ENCODE measurements at places on chromosomes 11 and 22. TPM values are rescaled to one million over a fixed set of nuclear protein-coding genes. Genes with fewer than 3 reads are reported as not detected.

NELL1 gene
- not detected for total RNA-seq

ACCS gene
- 8.2 TPM for total RNA-seq

- no peaks in the 10 kb centered on the region for H3K27me3 ChIP-seq
- H3K4me3 ChIP-seq, result no peak overlapping the region
- H3K27ac ChIP-seq, result no peak overlapping the region
Observed at GRCh38 chr11:103714246-103714645, 322.2 kb upstream of the DDI1 start.

RIMBP3C gene
- 0.50 TPM for total RNA-seq

- no peak for DNase-seq
- H3K36me3 ChIP-seq, result peaks cover 6% of the 10 kb centered on the region
- no peak overlapping the region for H3K4me3 ChIP-seq
- H3K4me1 ChIP-seq, result peaks cover 31% of the 10 kb centered on the region
- no peaks in the 10 kb centered on the region for H3K27me3 ChIP-seq
Observed at GRCh38 chr11:12116425-12117032, 6.1 kb downstream of the MICAL2 start.

DNA sequence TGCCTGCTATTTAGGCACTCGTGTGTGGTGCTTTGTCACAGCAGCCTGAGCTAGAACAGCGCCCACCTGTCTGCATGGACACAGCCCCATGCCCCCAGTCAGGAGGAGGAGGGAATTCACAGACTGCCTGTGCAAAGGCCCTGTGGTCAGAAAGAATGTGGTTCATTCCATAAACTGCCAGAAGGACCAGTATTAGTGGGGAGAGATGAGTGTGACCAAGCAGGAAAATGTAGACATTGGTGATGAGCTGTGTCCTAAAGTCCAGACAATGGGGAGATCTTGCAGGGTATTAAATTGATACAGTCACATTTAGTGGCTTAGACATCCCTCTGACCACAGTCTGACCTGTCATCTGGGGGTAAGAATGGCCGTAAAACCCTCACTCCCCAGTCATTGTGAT lies 83.7 kb upstream of the LINC01488 start:
- peak; percentile 19 for DNase-seq
- H3K4me1 ChIP-seq, result peaks cover 4% of the 10 kb centered on the region
- no peaks in the 10 kb centered on the region for H3K36me3 ChIP-seq
- H3K27me3 ChIP-seq, result no peaks in the 10 kb centered on the region

DNA sequence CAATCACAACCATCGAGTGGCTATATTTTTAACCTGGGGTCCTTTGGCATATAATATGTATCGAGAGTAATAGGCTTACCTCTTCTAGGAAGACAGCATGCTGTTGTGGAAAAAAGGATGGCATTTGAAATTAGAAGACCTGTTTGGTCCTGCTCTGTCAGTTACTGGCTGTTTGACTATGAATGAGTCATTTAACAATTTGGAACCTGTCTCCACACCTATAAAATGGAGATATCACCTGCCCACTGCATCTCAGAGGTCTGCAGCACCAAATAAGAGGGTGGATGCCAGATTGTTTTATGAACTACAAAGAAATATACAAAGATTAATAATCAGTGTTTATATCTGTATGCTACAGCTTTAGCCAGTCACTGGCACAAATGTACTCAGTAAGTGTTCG lies 60.8 kb downstream of the SLC25A17 start:
- no peaks in the 10 kb centered on the region for H3K4me1 ChIP-seq
- H3K27me3 ChIP-seq, result no peaks in the 10 kb centered on the region
- DNase-seq, result no peak
- H3K36me3 ChIP-seq, result no peaks in the 10 kb centered on the region
- no peak overlapping the region for H3K4me3 ChIP-seq

STK33 gene
- 2.8 TPM for total RNA-seq

DNA sequence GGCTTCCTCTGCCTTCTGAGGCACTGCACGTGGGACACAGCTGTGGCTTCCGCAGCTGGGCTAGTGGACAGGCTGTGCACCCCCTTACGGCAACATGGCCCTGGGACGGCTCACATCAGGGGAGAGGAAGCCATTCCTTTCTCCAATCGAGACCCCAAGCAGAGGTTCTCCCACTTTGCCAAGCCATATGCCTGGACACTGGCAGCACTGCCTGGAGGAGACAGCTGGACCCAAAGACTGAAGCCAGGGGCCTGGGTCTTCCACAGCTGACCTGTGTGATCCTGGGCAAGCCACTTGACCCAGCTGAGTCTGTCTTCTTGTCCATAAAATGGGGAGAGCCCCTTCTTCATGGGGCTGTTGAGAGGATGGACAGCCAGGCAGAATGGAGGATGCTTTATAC lies 65.4 kb downstream of the SHISAL1 start:
- H3K36me3 ChIP-seq, result no peaks in the 10 kb centered on the region
- no peak for DNase-seq
- no peak overlapping the region for H3K27ac ChIP-seq
- no peaks in the 10 kb centered on the region for H3K4me1 ChIP-seq
- no peaks in the 10 kb centered on the region for H3K27me3 ChIP-seq
- no peak overlapping the region for H3K4me3 ChIP-seq

DNA sequence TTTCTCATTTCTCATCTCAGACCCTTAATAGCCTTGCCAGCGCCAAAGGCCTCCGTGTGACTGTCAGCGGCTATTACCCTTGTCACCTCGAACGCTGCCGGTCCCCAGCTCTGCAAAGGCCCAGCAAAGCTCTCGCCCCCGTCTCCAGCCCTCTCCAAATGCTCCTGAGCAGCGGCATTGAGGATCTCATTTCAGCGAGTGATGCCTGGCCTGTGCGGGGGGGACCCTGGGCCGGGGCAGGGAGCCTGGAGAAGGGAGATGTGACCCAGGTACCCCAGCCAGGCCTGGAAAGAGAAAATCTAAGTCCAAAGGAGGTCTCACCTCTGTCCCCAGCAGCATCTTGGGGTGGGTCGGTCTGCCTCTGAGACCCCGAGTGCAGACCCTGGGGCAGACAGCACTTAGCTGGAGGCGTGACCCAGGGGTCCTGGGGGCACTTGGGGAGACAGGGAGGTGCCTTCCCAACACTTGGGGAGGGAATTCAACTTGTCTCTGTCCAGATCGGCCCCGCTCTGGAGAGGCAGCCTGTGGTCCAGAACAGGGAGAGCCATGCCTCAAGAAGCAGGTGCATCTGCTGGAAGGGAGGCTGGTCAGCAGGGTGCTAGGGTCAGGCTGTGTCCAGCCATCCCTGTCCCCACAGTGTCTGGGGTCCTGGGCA lies 521.3 kb downstream of the TBC1D22A start:
- H3K4me3 ChIP-seq, result no peak overlapping the region
- H3K27ac ChIP-seq, result no peak overlapping the region
- no peaks in the 10 kb centered on the region for H3K36me3 ChIP-seq
- H3K4me1 ChIP-seq, result no peaks in the 10 kb centered on the region
- no peaks in the 10 kb centered on the region for H3K27me3 ChIP-seq
- no peak for DNase-seq

PTGDR2 gene
- total RNA-seq, result 0.26 TPM

DNA sequence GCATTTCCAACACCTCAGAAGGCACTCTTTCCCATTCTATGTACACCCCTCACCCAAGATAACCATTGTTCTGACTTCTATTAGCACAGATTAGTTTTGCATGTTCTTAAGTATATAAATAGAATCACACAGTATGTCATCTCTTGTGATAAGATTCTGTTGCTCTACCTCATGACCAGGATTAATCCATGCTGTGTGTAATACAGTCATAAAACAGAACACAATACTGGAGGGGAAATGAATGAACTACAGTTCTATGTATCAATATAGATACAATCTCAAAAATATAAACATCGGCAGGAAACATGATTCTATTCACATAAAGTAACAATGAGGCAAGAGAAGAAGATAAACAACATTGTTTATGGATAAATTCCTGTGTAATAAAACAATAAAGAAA lies 151.5 kb downstream of the ATG16L2 start:
- peaks cover 7% of the 10 kb centered on the region for H3K4me1 ChIP-seq
- no peak overlapping the region for H3K4me3 ChIP-seq
- DNase-seq, result no peak

DNA sequence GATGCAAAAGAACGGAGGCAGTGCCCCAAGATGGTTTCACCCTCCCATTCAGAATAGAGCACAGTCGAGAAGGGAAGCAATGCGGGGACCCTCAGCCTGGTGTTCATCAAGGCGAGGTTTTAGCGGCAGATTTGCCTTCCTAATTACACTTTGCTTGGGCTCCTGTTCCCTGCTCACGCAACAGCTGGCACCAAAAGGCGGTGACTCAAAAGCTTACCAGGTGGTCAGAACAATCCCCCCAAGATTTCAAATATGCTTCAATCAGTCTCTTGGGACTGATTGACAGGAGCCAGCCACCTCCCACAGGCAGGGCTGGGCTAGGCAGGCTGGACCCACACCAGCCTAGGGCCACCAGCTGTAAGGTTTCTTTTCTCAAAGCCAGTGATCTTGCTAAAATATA lies 14.2 kb downstream of the IGSF9B start:
- no peak for DNase-seq
- H3K27me3 ChIP-seq, result no peaks in the 10 kb centered on the region
- H3K4me1 ChIP-seq, result no peaks in the 10 kb centered on the region

DNA sequence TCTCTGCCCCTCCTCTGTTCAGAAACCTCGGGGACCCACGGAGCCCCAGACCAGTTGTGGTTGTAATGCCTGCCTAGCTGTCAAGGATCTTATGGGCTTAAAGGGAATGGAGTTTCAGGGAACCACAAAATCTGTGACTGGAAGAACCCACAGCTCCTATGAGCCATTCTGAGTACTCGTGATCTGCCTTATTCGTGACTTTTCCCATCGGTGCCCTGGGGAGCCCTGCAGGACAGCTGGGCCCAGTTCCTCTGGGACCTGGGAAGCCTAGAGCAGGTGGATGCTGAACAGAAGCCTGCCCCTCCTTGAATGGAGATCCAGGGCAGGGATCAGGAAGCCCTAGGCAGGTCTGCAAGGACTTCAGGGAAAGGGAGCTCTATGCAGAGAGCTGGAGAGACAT lies 42.1 kb upstream of the TTC12 start:
- H3K27me3 ChIP-seq, result no peaks in the 10 kb centered on the region
- no peaks in the 10 kb centered on the region for H3K4me1 ChIP-seq
- no peak overlapping the region for H3K4me3 ChIP-seq
- DNase-seq, result no peak
- H3K27ac ChIP-seq, result no peak overlapping the region

DNA sequence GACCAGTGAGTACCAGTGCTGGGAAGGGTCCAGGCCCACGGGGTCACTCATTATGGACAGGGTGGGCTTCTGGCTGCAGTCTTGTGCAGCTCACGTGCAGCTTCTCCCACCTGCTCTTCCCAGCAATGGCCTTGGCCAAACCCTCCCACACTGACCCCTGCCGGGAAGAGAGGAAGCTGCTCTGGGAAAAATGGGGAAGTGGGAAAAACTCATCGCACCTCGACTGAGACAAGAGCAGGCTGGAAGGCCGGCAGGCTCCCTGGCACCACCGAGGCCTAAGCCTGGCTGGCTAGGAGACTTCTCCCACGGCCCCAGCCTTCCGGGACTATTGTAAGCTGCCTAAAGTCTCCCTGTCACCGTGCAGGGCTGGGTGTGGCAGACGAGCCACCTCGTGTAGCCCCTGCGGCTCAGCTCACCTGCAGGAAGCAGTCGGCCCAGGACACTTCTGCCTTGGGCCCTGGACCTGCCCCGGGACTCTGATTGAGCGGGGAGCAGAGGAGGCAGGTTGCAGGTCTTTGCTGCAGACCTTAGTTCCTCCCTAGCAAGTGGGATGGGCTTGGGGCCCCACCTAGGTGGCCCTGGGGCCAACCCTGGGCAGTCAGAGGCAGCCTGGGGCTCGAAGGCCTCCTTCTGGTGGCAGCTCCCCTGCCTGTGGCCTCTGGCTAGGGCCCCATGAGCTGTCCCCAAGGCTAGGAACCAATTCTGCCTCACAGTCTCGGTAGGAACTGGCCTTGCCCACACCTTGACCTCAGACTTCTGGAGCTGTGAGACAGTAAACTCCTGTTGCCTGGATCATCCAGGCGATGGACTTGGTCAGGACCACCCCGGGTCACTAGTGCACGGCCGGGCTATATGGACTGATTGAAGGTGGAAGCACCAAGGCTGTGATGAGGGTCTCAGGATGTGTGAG lies 23.1 kb downstream of the MRGPRG start:
- no peak overlapping the region for H3K27ac ChIP-seq
- no peaks in the 10 kb centered on the region for H3K27me3 ChIP-seq
- peak; percentile 40 for DNase-seq

- H3K4me1 ChIP-seq, result no peaks in the 10 kb centered on the region
- no peak for DNase-seq
- no peaks in the 10 kb centered on the region for H3K27me3 ChIP-seq
Observed at GRCh38 chr22:49577168-49578060, 250.3 kb downstream of the BRD1 start.

- no peaks in the 10 kb centered on the region for H3K27me3 ChIP-seq
- DNase-seq, result peak; percentile 17
- H3K4me3 ChIP-seq, result no peak overlapping the region
- H3K36me3 ChIP-seq, result peaks cover 6% of the 10 kb centered on the region
- no peaks in the 10 kb centered on the region for H3K4me1 ChIP-seq
- H3K27ac ChIP-seq, result no peak overlapping the region
Observed at GRCh38 chr11:46422588-46422987, 31.0 kb upstream of the CHRM4 start.

GGTLC3 gene
- total RNA-seq, result not detected

DNA sequence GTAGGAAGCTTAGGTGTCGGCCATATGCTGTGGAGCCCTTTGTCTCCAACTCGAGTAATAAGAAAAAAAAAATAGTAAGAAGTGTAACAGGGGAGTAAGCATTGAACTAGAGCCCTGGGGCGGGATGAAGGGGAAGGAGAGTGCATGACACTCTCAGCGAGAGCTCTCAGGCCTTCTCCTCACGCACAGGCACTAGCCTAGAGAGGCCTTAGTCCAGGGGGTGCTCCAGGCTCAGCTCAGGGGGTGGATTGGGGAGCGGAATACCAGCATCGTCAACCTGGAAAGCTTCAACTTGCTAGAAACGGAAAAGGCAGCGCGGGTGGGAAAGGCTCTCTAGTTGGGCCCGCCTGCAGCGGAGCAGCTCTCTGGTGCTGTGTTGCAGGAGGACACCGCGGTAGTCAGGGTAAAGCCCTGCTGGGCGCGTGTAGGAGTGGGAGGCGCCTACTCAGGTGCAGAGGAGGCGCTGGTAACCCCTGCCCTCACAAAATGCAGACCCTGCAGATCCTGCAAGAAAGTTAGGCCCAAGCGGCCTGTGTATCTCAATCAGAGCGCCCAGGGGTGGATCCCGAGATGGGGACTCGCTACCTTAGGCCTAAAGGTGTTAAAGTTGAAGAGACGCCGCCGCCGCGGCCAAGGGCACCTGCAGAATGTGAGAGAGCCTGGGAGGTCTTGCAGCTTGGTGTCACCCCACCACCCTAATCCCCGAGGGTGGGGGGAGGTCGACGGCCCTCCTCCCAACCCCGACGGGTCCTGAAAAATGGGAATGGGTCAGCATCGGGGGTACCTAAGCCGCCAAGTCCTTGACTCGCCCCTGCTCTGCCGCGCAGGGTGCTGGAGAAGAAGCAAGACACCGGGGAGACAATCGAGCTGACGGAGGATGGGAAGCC lies 2.8 kb downstream of the SLC17A6 start:
- no peaks in the 10 kb centered on the region for H3K36me3 ChIP-seq
- no peak overlapping the region for H3K27ac ChIP-seq
- H3K4me1 ChIP-seq, result no peaks in the 10 kb centered on the region
- no peak for DNase-seq
- peaks cover 41% of the 10 kb centered on the region for H3K27me3 ChIP-seq
- no peak overlapping the region for H3K4me3 ChIP-seq

EXT2 gene
- 177 TPM for total RNA-seq

Data from fibroblast of lung (primary cell).